ENCODE measurements at places on chromosomes 11 and 22.

DNA sequence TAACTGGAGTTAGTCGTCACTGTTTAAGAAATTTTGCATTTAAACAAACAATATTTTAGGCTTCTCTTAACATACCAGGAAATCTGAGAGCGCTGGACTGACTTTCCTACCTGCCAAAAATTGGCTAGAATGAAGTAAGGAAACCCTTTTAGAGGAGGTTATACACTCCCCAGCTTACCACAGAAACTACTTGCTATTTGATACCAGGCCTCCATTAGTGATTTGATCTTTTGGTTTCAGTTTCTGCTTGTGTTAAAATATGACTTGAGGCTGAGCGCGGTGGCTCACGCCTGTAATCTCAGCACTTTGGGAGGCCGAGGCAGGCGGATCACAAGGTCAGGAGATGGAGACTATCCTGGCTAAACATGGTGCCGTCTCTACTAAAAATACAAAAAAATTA is 419.9 kb downstream of the LRRC4C start:
- no peak for DNase-seq

DNA sequence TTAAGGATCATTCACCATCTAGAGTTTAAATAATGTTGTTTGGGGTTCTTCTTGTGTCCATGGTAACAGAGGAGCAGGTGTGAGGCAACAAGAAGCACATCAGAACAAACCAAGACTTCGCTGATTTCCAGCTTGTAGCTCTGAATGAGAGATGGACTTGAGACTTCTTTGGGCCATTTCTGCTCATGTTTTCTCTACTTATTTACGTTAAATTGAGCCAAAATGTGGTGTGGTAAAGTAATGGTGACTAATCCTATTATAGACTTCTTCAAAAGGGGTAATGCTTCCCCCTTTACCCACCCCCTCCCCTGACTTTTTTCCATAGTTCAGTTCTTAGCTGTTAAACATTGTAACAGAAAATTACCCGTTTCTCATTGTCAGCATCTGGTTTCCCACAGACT is 65.2 kb downstream of the CSTPP1 start:
- peak; percentile 67 for DNase-seq

- DNase-seq = no peak
Measured at GRCh38 chr22:28120691-28121592, 201.9 kb upstream of the PITPNB start.

DNA sequence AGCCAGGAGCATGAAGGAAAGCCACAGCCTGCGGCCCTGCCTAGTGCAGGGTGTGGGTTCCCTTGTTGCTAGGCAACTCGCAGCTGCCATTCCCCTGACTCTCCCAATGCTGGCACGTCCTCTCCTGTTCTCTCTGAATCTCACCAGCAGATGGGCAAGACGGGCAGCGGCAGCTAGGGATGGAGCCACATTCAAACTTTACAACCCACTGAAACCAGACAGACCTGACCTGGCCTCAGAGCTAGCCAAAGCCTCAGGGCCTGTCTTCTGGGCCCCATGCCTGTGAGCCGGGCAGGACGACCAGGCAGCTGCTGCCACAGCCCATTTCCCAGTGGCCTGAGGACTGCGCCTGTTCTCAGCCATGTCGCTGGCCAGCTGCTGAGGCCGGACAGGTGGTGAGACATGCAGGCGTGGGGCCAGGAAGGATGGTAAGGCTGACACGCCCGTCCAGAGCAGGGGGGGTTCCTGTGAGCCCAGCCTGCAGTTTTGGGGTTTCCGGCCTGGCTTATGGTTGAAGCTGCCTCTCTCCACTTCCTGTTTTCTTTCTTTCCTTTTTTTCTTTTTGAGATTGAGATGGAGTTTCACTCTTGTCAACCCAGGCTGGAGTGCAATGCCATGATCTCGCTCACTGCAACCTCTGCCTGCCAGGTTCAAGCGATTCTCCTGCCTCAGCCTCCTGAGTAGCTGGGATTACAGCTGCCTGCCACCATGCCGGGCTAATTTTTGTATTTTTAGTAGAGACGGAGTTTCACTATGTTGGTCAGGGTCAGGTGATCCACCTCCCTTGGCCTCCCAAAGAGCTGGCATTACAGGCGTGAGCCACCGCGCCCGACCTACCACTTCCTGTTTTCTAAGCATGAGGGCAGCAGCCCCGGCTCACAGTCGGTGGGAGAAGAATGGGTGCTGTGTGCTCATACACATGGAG is 4.1 kb downstream of the SUN2 start:
- DNase-seq = peak; percentile 37

- no peak for DNase-seq
Measured at GRCh38 chr11:73965764-73966121, 14.9 kb downstream of the DNAJB13 start.

GRCh38 chr11:67073908-67074307 is 17.3 kb downstream of the RHOD start:
- no peak for DNase-seq

- DNase-seq = no peak
Measured at GRCh38 chr11:128948583-128948982, 5.9 kb upstream of the TP53AIP1 start.

DNA sequence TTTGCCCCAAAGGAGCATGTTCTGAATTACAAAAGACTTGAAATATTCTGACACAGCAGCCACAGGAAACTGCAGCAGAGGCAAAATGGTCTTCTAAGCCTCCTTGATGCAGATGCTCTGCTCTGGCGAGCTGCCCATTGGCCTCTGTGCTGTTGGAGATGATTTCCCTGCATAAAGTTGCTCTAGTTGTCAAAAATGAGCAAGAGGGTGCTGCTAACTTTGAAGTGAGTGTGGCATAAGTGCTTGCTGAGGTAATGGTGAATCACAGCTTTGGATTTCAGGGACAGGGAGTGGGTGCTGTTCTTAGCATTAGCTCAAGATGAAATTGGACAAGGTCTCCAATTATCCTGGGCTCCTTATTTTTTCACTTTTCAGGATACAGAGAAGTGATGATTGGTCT is 435.4 kb downstream of the TMEM135 start:
- DNase-seq = peak; percentile 81

GRCh38 chr11:59614277-59615119 is 1.1 kb downstream of the OSBP start:
- DNase-seq = no peak

- DNase-seq = peak; percentile 89
Measured at GRCh38 chr11:70203751-70204465, 812 bp downstream of the FADD start.

DNA sequence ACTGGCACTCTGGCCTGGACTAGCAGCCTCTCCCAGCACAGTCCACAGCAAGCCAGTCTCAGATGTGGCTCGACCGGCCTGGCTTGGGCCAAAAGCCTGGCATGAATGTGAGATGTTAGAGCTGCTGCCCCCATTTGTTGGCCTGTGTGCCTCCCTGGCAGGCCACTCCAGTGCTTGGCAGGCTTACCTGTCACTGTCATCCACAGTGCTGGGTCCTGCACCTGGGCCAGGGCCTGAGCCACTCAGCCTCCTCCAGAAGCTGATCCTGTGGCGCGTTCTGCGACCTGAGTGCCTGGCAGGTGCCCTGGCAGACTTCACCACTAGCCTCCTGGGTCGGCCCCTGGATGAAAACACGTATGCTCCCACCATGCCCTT is 36.1 kb downstream of the RRP8 start:
- no peak for DNase-seq

DNA sequence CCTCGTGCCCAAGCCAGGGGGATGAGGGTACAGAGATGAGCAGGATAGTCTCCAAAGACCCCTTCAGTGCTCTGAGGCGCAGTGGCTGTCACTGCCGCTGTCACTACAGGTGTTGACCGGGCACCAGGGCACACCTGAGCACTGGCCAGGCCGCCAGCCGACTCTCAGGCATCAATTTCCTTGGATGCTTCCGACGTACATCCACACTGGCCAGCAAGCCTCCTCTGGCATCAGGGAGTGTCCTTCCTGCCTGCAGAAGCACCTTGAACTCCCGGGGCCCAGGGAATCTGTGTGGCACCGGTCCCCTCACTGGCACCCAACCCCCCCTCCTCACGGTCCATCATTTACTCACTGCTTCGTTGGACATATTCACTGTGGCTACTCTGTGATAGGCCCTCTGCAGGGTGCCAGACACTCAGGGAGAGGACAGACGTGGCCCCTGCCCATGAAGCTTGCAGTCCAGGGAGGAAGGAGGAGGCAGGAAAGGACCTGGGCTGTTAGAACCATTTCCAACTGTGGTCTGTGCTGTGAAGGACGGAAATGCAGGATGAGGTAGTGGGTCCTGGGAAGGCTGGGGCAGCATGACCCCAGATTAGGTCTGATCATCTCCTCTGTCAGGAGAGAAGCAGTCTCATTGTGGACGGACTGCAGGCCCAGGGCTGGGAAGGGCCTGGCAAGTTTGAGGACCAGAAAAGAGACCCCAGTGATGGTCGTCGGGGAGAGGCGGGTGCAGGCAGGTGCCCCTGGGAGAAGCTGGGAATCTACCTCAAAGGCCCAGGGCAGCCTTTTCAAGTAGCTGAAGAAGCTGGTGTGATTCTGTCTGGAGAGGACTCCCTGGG is 46.3 kb upstream of the ANO1 start:
- DNase-seq = no peak

- DNase-seq = no peak
Measured at GRCh38 chr11:2704356-2704755, 4.6 kb upstream of the KCNQ1OT1 start.

- no peak for DNase-seq
Measured at GRCh38 chr11:69320326-69320725, 26.4 kb downstream of the MYEOV start.

- DNase-seq = no peak
Measured at GRCh38 chr11:76765863-76766350, 17.2 kb upstream of the TSKU start.

- DNase-seq = no peak
Measured at GRCh38 chr22:29323641-29324040, 8.1 kb upstream of the RASL10A start.

- DNase-seq = peak; percentile 43
Measured at GRCh38 chr11:19982774-19983495, 177.3 kb downstream of the DBX1 start.

- DNase-seq = peak; percentile 14
Measured at GRCh38 chr11:33214187-33214586, 43.0 kb upstream of the HIPK3 start.

- no peak for DNase-seq
Measured at GRCh38 chr11:134382257-134382656, 29.8 kb downstream of the B3GAT1 start.

DNA sequence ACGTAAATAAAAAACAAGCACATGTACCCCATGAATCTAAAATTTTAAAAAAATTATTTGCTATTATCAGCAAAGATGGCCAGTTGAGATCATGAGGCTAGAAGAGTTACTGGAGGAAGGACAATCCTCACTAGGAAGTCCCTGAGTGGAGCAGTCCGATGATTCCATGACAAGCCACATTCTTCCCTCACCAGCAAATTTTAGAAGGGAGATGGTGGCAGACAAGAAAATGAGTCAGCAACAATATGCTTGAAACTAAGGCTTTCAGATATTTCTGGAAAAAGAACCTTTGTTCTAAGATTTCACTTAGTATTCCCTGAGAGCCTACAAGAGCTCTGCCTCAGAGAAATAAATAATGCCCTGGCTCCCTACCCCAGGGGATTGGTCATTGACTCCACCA is 34.9 kb downstream of the P4HA3 start:
- DNase-seq = peak; percentile 40

GRCh38 chr22:44229331-44229730 is 48.6 kb downstream of the PARVG start:
- DNase-seq = no peak

- no peak for DNase-seq
Measured at GRCh38 chr11:296171-297050, 2.9 kb downstream of the IFITM5 start.

DNA sequence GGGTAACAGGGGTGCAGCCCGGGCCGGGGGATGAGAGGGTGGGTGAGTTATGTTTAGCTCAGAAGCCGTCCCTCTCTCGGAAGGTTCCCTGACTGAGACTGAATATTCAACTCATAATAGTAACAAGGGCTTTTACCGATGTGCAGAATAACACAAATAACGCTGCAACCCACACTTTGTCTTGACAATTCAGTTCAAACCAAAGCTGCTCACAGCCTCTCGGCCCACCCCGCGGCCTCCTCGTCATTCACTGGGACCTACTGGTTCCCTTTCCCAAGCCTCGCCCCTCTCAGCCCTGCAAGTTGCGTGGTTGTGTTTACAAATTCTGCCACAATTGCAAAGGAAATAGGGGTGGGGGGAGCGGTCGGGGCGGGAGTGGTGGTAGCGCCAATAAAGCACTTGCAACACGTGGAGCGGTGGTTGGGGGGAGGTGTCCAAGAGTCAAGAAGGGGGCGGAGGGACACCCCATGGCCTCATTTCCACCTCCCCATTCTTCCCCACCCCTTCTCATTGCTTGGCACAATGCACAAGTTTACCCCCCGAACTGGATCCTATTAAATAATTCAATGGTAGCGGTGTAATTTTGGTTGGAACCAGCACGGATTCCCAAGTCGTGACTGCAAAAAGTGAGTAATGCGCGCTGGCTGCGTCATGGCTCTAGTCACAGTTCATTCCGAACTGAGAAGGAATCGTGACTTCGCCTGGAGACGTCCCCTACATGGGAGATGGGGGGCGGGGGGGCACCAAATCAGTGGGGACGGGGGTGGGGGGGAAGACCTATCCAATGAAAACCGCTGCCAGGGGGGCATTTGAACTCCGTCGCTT is 102.0 kb upstream of the HSD17B12 start:
- DNase-seq = peak; percentile 23

- DNase-seq = no peak
Measured at GRCh38 chr22:20431511-20432192, 6.0 kb downstream of the SCARF2 start.

GRCh38 chr11:123841174-123841573 is 35.0 kb upstream of the OR6M1 start:
- DNase-seq = no peak

DNA sequence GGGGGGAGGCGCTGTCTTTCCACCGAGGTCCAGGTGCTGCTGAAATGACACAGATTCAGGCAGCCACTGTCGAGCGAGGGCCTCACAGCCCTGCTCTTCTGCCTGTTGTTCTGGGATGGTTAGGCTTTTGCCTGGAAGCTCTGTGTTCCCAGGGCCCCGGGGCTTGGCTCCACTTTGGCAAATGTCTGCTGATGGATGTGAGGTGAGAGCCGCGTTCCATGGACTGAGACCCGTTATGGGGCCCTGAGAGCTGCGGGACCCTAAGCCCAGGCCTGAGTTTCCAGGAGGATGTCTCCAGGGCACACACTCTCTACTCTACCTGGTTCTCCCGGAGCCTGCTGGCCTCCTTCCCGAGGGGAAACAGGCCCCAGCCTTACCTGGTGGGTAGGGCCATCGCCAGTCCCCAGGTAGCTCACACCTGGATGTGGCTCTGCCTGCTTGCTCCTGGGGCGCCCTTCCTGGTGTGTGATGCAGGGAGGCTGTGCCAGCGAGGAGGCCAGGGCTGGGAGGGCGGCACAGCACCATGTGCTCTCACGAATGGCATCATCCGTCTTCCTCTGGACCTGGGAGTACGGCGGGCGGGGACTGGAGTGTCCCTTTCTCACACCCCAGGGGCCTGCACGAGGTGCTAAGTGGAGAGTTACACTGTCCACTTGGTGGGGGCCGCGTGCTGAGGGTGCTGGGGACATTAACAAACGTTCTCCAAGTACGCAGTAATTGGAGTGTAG is 435.5 kb downstream of the TBC1D22A start:
- no peak for DNase-seq

GRCh38 chr11:22347857-22348487 is 9.8 kb downstream of the SLC17A6 start:
- DNase-seq = no peak

- DNase-seq = no peak
Measured at GRCh38 chr11:76808996-76809395, 25.8 kb downstream of the TSKU start.

GRCh38 chr11:61874377-61874809 is 17.0 kb downstream of the FADS3 start:
- no peak for DNase-seq

GRCh38 chr22:35023692-35024363 is 42.1 kb upstream of the ISX start:
- DNase-seq = peak; percentile 6
